ENCODE measurements at places on chromosomes 12 and 14.
A peak's percentile ranks its signal among the peaks of the same experiment; 100 is the strongest.

GRCh38 chr14:33657476-33657875 lies 293.4 kb downstream of the EGLN3 start:
- no peak for DNase-seq

GRCh38 chr12:124746649-124747425 lies 116.8 kb downstream of the SCARB1 start:
- DNase-seq = no peak

- peak; percentile 79 for DNase-seq
Measured at GRCh38 chr12:46342562-46343033, 30.0 kb downstream of the SLC38A2 start.

- no peak for DNase-seq
Measured at GRCh38 chr14:56122301-56122700, 4.1 kb downstream of the PELI2 start.

DNA sequence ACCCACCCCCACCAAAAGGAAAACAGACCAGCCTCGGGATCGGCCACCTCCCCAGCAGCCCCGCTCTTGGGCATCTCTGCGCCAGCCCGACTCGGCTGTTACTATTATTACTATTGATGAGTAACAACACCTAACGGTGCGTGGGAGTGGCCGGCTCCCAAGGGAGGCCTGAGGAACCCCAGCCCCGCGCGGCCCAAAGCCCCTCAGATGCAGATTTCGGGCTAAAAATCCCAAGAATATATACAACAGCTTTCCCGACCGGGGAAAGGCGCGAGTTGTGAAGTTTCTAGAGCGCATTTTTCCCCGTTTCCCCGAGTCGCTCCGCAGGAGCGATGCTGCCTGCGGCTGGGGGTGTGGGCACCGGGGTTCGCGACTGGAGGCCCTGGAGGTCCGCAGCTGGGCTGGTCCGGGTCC lies 565 bp downstream of the NT5DC3 start:
- peak; percentile 28 for DNase-seq

GRCh38 chr12:51390891-51391282 lies 319 bp downstream of the GALNT6 start:
- peak; percentile 86 for DNase-seq

DNA sequence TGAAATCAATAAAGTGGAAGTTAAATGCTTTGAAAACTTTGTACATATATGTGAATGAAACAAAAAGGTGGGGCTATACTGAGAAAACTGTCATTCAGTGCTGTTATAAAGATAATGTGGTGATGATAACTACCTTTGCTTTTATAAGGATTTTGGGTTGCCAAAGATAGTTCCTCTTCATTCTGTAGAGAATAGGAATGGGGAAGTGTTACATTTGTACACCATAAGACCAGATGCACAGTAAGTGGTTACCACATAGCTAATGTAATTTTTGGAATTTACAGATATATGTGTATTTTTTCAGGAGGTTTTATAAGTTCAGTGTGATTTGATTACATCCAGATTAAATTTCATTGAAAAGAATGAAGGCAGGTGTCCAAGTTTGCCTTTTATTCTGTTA lies 18.1 kb downstream of the RAB21 start:
- DNase-seq = no peak

- DNase-seq = peak; percentile 59
Measured at GRCh38 chr12:57759360-57759980, 4.6 kb downstream of the MARCHF9 start.

GRCh38 chr12:53625373-53625945 lies 723 bp downstream of the ATF7 start:
- DNase-seq = no peak

DNA sequence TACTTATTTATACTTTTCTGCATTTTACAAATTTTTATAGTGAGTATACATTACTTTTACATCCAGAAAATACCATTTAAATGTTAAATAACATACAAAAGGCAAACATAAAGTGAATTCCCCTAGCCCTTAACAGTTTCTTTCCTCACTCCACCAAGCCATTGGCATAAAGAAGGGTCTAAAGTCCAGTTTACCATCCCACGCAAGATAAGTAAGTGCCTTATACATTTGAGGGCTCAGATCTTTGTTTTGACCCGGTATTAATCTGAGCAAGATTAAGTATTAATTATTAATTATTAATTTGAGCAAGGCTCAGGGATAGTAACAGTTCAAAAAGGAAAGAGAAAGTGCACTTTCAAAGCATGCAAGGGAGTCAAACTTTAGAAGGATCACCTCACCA lies 182.9 kb downstream of the DICER1 start:
- DNase-seq = no peak

DNA sequence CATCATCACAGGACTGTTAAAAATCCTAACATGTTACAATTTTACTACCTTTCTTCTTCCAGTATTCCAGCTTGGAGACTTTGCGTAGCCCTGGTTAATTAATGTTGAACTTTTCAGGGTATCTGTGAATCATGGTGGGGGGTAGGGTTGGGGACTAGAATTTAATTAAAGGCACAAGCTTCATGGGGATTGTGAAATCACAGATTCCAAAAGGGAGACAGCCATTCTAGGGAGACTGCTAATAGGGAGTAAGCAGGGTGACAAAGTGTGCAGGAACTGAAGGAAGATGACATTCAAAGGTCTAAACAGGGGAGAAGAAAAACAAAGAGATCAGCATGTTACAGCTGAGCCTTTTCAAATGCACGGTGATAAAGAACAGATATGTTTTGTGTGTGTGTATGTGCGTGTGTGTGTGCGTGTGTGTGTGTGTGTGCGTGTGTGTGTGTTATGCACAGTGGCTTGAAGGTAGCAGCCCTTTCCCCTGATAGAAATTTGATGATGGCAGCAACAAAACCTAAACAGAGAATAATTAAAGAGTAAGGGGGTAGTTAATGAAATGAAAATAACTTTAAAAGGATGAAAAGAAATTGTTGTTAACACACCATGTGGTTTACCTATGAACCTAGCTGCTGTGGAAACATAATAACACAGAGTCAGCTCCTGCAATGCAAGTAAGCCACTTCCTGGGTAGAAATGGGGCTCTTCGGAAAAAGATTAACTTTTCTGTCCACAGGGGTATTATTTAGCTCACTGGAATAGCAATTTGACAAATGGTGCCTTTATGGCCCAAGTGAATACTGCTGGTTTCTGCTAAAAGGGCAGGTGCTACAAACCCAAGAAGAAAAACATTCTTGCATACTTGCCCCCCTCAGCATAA lies 581.7 kb downstream of the DIO2 start:
- peak; percentile 22 for DNase-seq

DNA sequence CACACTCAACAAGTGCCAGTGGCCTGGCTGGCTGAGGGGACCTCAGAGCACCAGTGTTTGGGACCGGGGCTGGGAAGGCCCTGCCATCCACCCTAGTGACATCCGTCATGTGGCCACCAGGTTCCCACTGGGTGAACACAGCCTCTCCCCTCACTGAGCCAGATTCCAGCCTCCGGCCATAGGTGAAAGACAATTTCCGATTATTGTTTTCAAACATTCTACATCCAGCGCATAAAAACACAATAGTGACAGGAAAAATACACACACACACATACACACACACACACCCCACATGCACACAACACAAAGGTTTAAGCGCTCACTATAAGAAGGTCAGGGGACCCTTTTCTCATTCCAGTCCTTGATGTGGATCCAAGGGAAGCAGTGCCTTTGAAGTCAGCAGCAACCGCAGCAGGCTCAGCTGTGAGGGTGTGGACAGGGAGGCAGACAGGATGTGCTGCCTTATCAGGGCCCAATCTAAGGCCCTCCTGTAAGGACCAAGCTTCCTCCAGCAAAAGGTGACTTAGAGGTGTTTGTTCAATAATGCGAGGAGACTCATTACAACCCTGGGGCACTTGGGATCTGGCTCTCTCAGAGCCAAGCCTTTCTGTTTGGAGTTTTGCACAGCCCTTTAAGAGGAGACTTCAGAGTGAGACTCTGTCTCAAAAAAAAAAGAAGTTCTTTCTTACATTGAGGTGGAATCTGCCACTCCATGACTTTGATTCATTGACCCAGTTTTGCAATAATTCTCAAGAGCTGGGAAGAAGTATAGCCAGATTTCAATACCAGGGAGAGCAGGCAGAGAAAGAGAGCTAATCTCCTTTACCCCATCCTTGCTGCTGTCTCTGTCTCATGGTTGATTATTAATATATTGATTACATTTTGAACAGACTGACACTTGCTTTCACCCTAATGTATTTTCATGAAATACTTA lies 227.8 kb downstream of the ZFP36L1 start:
- DNase-seq = peak; percentile 93

DNA sequence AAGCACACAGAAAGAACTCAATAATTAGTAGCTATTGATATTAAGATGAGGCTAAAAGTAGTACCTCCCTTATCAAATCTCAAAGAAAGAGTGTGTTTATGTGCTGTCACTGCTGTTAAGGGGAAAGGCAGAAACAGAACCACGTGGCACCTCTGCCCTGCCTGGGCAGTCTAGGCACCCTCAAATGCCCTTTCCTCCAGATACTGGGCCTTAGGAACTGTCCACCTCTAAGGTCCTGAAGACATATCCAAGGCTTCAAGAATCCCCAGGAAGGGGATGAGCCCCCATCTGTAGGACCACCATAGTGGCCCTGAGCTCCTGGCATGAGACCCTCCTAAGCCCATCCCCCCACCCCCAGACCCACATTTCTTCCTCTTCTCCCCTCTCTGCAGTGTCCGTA lies 29.1 kb downstream of the NGB start:
- no peak for DNase-seq

- DNase-seq = no peak
Measured at GRCh38 chr14:95064256-95064655, 93.1 kb downstream of the DICER1 start.

- DNase-seq = no peak
Measured at GRCh38 chr12:90120627-90121026, 412.0 kb upstream of the ATP2B1 start.

- no peak for DNase-seq
Measured at GRCh38 chr12:32702473-32702872, 23.4 kb downstream of the DNM1L start.

DNA sequence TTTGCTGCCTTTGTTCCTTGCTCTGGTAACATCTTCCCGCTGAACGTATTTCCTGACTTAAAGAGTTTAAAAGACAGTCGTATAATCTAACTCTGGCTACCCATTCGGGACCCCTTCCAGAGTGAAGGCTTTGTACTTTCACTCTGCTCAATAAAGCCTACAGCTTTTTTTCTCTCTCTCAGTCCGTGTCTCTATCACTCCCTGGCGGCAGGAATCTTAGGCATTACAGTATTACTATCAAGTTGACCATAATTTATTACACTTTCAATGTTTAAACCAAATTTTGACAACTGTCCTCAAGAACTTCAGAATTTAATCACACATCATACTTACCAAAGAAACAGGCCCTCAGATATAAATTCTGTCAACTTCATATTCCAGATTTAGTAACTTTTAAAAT lies 967.9 kb downstream of the FSCB start:
- peak; percentile 59 for DNase-seq

DNA sequence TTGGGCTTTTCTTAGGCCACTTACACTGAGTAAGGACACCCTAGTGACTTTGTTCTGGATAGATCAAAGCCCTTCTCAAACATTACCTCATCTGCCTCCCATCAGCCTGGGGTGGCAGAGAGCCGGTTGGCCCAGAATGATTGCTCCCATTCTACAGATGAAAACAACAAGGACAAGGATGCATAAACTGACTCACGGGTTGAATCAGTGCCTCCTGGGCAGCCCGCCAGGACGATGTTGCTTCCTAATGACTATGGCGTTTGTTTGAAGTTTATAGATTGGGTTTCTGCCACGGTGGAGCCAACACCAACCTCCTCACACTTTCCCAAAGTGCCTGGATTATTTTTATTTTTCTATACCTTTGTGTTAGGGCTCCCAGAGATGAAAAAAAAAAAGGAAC lies 3.6 kb upstream of the VRK1 start:
- no peak for DNase-seq

DNA sequence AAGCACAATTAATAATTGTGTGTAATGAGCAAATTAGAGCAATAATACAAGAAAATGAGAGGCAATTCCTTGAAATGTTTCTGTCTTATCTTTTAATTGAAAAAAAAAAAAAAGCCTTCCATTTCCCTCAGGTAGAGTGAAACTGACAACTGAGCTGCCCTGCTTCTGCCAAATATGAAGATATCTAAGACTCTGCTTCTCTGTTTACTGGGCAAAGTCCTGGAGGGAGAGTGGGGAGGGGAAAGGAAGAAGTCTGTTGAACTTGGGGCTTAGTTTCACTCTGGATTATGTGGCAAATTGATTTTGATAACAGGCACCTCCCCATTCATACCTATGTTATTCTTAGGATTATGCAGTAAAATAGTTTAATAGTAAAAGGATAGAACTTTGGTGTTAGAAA lies 364.9 kb downstream of the NRXN3 start:
- no peak for DNase-seq

DNA sequence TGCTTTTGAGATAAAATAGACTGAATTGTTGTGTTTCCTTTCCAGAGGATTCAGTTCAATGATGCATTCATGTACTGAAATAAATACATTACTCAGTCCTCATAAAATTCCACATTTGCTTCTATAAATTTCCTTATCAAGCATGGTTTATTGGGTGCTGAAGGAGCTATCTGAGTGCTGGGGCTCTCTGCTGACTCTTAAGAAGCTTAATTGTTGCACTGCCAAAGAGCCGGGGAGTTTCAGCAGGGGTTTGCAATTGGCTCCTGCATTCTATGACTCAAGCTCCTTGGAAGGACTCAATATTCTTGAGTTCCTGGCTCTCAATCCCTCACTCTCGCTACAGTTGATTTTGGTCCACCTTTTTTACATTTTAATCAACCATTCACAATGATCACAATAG lies 69.8 kb upstream of the PYGL start:
- DNase-seq = no peak

GRCh38 chr12:24705741-24706358 lies 243.1 kb downstream of the BCAT1 start:
- no peak for DNase-seq

GRCh38 chr14:98130691-98131090 lies 1141.3 kb downstream of the BCL11B start:
- no peak for DNase-seq

DNA sequence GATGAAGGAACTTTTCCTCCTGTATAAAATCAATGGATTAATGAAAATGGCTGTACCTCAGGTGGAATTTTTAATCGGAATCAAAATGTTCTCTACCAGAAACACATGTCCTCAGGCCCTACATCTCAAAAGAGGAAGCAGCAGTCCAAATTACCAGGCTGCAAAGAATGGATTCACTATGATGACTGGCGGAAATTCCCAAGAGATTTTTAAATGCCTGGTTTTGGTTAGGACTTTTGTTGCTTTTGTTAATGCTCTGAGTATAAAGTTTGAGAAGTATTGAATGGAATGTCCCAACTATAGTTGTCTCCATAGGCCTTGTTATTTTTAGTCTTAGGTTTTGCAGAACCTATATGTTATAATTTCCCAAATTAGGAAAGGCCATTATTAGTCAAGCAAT lies 11.2 kb upstream of the IFNG start:
- DNase-seq = no peak

All from mesendoderm (in vitro differentiated cells).